ENCODE measurements at places on chromosomes 1 and 21. TPM values are rescaled to one million over a fixed set of nuclear protein-coding genes. Genes with fewer than 3 reads are reported as not detected.

The LPAR3 gene
- not detected for total RNA-seq

The MYBPHL gene
- total RNA-seq: not detected

The SPRR1A gene
- total RNA-seq: not detected

The SH2D2A gene
- 0.33 TPM for total RNA-seq

The RPS6KC1 gene
- total RNA-seq: 21.4 TPM

The HFM1 gene
- total RNA-seq: 0.86 TPM

The LRRC38 gene
- not detected for total RNA-seq

The TCHHL1 gene
- total RNA-seq: not detected

The AIRE gene
- under 0.01 TPM for total RNA-seq

The GPR157 gene
- total RNA-seq: 3.9 TPM

All from vein endothelial cell (primary cell).